Trophoblast cell (in vitro differentiated cells and primary cell): ENCODE measurements at places on chromosomes 6 and 20.

DNA sequence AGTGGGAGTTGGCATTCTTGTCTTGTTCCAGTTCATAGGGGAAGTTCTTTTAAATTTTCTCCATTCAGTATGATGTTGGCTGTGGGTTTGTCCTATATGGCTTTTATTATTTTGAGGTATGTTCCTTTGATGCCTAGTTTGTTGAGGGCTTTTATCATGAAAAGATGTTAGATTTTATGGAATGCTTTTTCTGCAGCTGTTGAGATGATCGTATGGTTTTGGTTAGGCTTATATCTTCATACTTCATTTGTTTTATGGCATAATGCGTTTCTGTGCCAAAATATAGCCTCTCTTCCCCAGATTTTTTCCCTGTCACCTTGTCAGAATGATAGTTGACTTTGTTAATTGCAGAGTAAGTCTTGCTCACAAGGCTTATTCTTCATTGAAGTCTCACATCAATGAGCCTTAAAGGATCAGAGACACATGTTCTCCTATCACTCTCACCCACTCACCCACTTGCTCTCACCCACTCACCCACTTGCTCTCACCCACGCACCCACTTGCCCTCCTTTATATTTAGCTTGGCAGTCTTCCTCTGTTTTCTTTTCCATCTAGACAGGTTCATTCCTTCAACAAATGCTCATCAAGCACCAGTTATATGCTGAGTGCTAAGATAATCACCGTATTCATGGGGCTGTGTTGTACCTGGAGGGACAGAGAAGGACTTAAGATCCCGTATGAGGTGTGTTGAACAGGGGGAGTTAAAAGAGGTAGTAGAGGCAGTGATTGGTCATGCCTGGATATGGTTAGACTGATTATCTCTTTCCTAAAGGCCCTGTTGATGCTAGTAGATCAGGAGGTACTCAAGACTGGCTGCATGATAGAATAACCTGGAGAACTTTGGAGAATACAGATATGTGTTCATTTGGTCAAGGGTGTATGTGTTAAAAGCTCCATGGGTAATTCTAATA lies 19.3 kb downstream of the UST start:
- no peak overlapping the region for H3K4me3 ChIP-seq
- H3K27me3 ChIP-seq, result no peaks in the 10 kb centered on the region
- H3K36me3 ChIP-seq, result no peaks in the 10 kb centered on the region

DNA sequence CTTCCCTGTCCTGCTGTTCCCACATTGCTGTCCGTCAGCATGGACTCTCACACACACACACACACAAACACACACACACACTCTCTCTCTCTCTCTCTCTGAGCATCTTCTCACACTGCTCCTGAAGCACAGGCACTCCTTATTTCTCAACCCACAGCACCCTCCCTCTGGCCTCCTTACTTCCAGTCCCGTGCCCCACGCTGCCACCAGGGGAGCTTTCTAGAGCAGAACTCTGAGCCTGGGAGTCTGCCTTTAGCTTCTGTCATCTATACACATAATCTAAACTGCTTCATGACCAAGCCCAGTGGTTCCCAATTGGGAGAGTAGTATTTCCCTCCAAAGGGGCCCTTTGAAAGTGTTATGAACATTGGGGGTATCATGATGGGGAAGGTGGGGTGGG lies 29.1 kb downstream of the HECA start:
- no peak overlapping the region for H3K27ac ChIP-seq
- no peak overlapping the region for H3K4me3 ChIP-seq
- no peaks in the 10 kb centered on the region for H3K27me3 ChIP-seq
- H3K4me1 ChIP-seq, result no peaks in the 10 kb centered on the region
- peak; percentile 10 for DNase-seq
- peaks cover 13% of the 10 kb centered on the region for H3K36me3 ChIP-seq

GRCh38 chr6:33665957-33666356 lies 44.8 kb downstream of the ITPR3 start:
- H3K4me3 ChIP-seq, result no peak overlapping the region
- peaks cover 3% of the 10 kb centered on the region for H3K36me3 ChIP-seq
- H3K27me3 ChIP-seq, result no peaks in the 10 kb centered on the region
- DNase-seq, result no peak

DNA sequence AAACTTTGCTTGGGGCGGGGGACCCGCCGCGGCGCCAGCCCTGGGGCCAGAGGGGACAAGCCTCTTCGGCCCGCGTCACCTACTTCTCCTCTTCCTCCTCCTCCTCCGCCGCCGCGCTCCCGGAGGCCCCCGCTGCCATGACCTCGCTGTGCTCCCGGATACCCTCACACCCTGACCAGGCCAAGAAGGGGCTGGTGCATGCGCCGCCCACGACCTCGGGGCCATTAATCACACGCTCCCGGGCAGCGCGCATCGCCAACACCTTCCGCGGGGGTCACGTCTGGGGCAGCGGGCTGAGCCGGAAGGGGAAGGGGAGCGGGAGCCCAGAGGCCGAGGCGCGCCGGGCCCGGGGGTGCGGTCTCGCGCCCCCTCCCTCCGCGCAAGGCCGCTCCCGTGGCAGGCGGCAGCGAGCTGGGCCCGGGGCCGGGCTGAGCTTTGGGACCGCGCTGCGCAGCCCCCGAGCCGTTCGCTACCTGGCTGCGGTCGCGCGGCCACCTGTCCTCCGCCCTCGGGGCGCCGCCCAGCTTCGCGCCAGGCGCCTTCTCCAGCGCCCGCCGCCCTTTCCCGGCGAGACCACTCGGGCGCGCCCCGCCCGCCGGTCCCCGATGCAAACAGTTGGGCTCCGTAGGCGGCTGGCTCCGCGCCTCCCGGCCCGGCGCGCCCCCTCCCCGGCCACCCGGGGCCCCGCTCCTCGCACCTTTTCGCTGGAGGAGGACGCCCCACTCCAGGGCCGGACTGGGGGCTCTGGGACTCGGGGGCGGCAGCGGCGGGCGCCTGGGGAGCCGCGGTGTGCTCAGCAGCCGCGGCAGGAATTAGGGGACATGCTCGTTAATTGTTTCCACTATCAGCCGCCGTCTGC lies 575 bp upstream of the CNR1 start:
- H3K4me1 ChIP-seq, result peaks cover 15% of the 10 kb centered on the region
- no peak for DNase-seq
- H3K27ac ChIP-seq, result no peak overlapping the region
- H3K4me3 ChIP-seq, result peak overlapping the region; percentile 64
- no peaks in the 10 kb centered on the region for H3K36me3 ChIP-seq

DNA sequence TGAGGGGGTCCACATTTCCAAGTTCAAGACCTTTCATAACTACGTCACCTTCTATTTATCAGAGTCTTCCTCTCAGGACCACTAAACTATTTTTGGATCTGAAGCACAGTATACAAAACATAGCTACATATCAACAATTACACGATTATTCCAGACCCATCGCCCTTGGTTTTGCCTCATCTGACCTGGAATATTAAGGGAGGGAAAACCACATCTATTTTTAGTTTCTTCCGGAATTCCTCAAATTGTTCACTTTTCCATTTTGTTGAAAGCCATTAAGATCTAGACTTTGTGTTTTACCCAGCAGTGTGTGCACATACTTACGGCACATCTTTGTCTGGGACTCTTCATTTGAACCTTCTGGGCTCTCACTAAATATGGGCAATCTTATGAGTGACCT lies 12.0 kb upstream of the ADGRF5 start:
- H3K27me3 ChIP-seq, result no peaks in the 10 kb centered on the region
- no peak overlapping the region for H3K4me3 ChIP-seq
- H3K27ac ChIP-seq, result no peak overlapping the region
- no peaks in the 10 kb centered on the region for H3K36me3 ChIP-seq
- DNase-seq, result no peak
